ENCODE measurements at places on chromosomes 7 and 10.

- DNase-seq, result peak; percentile 86
Observed at GRCh38 chr7:79282882-79283602, 170.4 kb downstream of the MAGI2 start.

DNA sequence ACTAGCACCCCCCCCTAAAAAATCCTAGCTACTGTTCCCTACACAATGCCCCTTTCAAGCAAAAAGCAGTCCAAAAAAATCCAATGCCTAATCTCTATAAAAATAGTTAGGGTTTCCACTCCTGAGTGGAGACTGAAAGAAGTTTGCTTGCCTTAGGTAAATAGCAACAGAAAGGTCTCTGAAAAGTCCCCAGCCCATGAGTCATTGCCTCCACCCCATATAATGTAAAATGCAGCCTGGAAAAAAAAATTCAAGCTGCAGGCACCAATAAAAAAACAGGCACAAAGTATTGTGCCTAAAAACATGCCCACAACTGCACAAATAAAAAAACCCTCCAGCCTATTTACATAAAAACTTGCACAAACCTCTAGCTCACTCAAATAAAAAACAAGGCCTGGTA, 47.5 kb downstream of the ZNF680 start:
- DNase-seq, result no peak

- DNase-seq, result no peak
Observed at GRCh38 chr10:67043041-67043440, 117.2 kb downstream of the LRRTM3 start.

GRCh38 chr7:74220229-74220628, 10.4 kb downstream of the LAT2 start:
- DNase-seq, result no peak

- DNase-seq, result no peak
Observed at GRCh38 chr7:14207138-14207537, 217.7 kb upstream of the ETV1 start.

- no peak for DNase-seq
Observed at GRCh38 chr10:47183704-47184041, 116.3 kb upstream of the GDF10 start.

GRCh38 chr7:20642166-20642565, 26.7 kb downstream of the ABCB5 start:
- no peak for DNase-seq

DNA sequence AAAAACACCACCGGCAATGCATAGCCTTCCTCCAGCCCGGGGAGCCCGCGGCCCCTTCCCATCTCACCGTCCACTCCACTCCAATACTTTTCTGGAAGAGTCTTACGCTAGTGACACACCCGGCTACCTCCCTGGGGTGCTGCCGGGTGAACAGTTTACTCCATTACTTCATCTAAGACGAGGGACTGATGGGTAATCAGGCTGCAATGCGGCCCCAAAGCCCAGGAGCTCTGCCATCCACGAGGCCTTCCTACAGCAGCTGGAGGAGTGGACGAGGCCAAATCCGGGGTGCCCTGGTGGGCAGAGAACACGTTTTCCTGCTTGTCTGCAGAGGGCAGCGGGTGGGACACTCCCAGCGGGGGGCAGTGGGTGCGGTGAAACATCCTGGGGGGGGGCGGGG, 356.2 kb upstream of the SHH start:
- DNase-seq, result no peak

DNA sequence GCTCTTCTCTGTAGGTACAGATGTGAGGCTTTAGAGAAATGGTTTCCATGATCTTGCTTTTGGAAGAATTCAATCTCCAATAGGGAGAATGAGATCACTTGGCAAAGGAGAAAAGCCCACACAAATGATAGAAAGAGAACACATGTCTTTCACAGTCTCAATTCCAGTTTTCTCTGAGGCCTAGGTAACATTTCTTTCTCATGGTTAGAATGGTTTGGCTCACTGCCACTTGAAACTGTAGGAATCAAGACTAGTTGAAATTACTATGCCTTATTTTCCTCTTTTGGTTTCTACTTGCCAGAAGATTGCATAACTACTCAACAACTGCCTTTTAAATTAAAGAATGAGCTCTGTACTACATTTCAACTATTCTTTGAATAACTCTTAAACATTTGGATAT, 276.5 kb upstream of the TEX47 start:
- DNase-seq, result no peak

DNA sequence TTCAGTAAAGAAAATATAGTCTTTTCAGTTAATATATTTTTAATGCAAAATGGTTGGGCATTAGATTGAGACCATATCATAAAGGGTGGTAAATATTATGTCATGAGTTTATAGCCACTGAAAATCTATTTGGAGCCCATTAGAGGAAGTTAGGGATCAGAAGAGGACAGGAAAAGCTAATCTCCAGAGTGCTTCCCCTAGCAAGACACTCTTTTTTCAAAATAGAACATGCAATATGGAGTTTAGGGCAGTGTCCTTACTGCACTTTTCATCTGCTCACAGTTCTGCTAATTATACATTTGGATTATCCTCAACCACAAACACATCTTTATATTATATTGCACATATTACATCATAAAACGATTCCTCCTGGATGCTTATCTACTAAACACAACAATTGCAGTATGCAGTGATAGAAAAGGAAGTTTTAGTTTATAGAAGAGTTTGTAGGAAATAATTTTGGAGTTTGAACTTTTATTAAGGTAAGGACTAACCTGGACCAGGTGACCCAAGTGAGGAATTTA, 159.8 kb downstream of the PHF14 start:
- no peak for DNase-seq

DNA sequence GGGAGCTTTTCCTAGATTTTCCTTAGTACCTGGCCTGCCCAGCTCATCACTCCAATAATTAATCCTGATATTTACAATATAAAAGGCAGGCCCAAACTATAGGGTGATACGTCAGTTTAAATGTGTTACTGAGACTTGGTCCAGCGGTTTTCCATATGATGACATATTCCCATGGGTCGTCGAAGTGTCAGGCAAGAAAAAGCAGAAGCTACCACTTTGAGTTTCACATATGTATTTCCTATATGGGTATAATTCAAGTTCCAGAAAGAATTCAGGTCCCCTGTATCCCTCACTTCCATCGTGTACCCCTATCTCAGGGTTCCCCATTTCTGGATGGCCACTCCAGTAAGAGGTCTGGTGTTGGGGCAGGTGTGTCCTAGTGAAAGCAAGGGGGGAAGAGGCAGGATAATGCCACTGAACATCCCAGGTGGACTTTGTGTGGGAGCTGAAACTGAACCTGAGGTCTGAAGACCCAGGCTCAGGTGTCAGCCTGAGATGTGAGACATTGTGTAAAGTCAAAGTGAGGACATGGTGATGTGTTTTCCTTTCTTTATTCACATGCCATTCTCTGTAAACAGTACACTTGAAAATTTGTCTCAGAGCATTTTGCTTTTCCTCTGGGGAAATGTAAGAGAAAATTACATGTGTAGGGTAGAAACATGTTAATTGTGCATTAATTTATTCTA, 167.8 kb downstream of the PLXDC2 start:
- no peak for DNase-seq

DNA sequence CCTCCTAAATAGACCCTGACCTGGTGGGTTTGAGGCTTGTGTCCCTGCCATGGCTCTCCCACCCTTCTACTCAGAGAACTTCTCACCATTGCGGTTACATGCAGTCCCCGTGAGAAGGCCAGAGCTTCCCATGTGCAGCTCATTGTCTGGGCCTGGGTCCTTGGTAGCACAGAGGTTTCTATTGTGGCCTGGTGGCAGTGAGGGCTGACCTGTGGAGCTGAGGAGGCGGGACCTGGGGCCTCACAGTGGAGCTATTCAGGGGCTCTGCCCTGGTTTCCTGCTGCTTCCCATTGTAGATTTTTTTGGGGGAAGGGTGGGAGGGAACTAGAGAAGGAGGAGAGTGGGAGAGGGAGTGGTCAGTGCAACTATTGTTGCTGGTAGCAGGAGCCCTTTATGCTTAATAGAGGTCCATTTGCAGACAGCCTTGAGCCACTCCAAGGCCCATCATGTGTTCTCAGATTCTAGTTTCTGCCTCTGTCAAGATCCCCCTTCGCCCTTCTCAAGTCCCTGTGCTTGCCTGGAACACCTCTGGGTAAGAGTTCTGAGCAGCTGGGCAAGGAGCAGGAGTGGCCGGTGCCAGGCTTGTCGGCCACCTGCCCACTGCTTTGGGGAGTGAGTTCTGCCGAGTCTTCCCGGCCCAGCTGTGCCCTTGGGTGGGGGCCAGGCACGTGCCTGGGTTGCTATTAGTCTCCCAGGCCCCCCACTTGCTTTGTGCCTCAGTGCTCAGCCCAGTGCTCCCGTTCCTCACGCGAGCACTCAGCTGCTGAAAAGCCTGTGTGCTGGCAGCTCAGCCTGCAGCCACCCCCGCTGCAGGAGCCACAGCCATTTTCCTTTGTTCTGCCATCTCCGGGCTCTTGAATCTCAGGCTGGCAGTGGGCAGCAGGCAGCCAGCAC, 10.7 kb downstream of the TSPAN14 start:
- no peak for DNase-seq

GRCh38 chr10:114877301-114877644, 55.7 kb downstream of the FHIP2A start:
- DNase-seq, result no peak

DNA sequence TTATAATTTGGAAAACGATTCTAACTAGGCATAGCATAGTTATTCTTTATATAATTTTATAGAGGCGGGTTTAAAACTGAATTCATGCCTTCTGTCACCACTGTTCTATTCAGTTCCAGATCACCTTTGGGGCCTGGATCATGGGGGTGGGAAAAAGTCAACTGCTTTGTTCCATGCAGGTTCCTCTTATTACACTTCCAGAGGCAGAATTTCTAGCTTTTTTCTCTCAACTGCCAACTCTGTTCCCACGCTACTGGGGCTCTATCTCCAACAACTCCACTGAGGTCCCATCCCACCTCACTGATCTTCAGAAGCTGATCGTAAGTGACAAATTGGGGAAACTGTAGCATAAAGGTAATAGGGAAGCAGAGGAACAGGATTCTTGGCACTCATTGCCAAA, 283.6 kb upstream of the IMMP2L start:
- no peak for DNase-seq

DNA sequence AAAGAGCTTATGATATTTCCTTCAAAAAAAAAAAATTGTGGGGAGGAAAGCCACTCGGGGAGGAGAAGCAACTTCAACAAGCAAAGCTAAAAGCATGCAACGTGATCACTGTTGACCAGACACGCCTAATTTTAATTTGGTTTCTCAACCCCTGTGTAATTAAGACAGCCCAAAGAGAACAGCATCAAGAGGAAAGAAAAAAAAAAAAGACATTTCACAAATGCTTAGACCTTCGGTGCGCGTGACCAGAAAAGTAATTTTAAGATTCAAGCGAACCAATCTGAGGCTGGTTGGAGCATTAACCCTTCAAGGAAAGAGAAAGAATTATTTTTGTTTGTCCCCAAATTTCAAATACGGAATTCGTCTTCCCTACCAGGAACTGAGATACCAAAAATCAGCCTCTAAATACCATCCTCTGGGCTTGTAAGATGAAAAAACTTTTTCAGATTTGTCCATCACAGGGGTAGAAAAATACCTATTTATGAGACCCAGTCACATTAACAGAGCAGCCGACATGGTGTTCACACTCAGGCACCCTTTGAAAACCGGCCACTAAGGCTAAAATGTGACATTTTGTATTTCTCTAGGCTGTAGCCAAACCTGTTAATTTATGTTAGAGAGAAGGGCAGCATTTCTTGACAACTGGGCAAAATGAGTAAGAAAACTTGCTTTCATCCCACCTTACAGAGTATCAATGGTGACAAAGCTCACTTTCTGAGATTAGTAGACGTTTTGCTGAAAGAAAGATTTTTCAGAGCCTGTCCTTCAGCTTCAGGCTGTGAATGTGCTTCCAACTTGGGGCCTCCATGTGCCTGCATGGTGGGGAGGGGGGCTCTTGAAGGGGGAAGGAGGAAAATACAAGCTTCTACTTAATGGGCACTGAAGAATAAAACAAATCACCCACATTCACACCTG, 179.9 kb upstream of the KLF14 start:
- DNase-seq, result no peak

All from SJSA1 (cell line).